ENCODE measurements at places on chromosomes 11 and 22.

- H3K27ac ChIP-seq, result no peak overlapping the region
- DNase-seq, result no peak
- no peak overlapping the region for H3K4me3 ChIP-seq
- H3K27me3 ChIP-seq, result no peaks in the 10 kb centered on the region
- H3K36me3 ChIP-seq, result no peaks in the 10 kb centered on the region
Observed at GRCh38 chr22:47328550-47329243, 566.2 kb downstream of the TBC1D22A start.

GRCh38 chr11:110711776-110712658 is at the start of gene ARHGAP20:
Gene ARHGAP20, minus strand, starts transcription at chr11:110712437. Its CDS starts 206 bp downstream, at chr11:110712231.
- H3K4me3 ChIP-seq, result peak within 1 kb of the TSS; percentile 59
- H3K36me3 ChIP-seq, result no peaks in the 10 kb centered on the region
- peaks cover 15% of the 10 kb centered on the region for H3K4me1 ChIP-seq

- H3K4me1 ChIP-seq, result no peaks in the 10 kb centered on the region
- no peak overlapping the region for H3K4me3 ChIP-seq
- H3K27ac ChIP-seq, result no peak overlapping the region
- DNase-seq, result no peak
- no peaks in the 10 kb centered on the region for H3K36me3 ChIP-seq
Observed at GRCh38 chr22:26452236-26453016, 23.4 kb downstream of the ASPHD2 start.

DNA sequence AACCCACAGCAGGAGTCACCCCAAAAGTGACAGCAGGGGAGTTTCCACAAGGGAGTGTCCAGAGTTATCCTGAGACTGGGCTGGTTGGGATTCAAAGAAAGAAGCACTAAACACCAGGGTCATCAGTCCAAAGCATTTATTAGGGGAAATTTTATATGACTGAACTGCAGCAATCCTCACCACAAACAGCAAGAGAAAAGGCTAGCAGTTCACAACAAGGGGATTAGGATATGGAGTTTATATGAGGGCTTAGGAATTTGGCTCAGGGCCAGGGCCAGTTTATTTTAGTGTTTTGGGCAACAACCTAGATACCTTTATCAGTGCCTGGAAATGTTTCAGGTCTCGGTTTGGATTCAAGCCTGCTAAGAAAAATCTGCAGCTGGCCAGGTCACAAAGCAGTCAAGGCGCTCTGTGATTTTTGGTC is 4.6 kb upstream of the TMEM126A start:
- H3K27ac ChIP-seq, result no peak overlapping the region
- H3K4me3 ChIP-seq, result no peak overlapping the region
- H3K4me1 ChIP-seq, result peaks cover 12% of the 10 kb centered on the region

- H3K27me3 ChIP-seq, result no peaks in the 10 kb centered on the region
- DNase-seq, result no peak
- no peak overlapping the region for H3K4me3 ChIP-seq
Observed at GRCh38 chr11:86486261-86487030, 111.8 kb downstream of the CCDC81 start.

- H3K36me3 ChIP-seq, result no peaks in the 10 kb centered on the region
- no peaks in the 10 kb centered on the region for H3K27me3 ChIP-seq
- no peak for DNase-seq
- peaks cover 13% of the 10 kb centered on the region for H3K4me1 ChIP-seq
Observed at GRCh38 chr11:43924112-43924855, 18.2 kb upstream of the C11orf96 start.

DNA sequence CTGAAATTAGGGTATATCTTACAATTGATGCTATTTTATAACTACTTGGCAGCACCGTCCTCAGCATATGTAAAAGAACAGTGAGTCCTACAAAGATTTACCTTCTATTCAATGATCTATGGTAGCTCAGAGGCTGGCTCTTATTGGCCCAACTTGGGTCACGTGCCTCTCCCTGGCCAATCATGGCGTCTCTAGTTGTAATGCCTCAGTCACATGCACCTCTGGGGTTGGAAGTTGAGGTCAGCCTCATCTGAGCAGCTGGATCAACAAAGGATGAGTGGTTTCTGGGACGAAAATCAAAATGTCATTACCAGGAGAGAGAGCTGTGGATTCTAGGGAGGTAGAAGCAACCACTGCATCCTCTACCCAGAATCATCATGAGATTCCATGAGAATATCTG is 22.9 kb upstream of the ASPHD2 start:
- no peaks in the 10 kb centered on the region for H3K4me1 ChIP-seq
- no peaks in the 10 kb centered on the region for H3K36me3 ChIP-seq
- no peak for DNase-seq
- peaks cover 25% of the 10 kb centered on the region for H3K27me3 ChIP-seq
- H3K4me3 ChIP-seq, result no peak overlapping the region
- no peak overlapping the region for H3K27ac ChIP-seq

All from transverse colon (tissue), 4 donors.